ENCODE measurements at places on chromosomes 16 and 17.

DNA sequence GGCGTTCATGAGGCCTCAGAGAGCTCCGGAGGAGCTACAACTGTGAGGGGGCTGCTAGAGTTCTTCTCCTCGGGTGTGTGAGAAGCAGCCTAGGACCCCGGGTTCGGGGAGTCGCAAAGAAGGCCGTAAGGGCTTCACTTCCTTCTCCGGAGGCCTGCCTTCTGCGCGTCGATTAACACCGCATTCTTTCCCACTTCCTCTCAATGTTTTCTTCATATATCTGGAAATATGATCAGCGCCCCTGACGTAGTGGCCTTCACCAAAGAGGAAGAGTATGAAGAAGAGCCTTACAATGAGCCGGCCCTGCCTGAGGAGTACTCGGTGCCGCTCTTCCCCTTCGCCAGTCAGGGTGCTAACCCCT, 449 bp downstream of the SMCR8 start:
- DNase-seq: no peak

DNA sequence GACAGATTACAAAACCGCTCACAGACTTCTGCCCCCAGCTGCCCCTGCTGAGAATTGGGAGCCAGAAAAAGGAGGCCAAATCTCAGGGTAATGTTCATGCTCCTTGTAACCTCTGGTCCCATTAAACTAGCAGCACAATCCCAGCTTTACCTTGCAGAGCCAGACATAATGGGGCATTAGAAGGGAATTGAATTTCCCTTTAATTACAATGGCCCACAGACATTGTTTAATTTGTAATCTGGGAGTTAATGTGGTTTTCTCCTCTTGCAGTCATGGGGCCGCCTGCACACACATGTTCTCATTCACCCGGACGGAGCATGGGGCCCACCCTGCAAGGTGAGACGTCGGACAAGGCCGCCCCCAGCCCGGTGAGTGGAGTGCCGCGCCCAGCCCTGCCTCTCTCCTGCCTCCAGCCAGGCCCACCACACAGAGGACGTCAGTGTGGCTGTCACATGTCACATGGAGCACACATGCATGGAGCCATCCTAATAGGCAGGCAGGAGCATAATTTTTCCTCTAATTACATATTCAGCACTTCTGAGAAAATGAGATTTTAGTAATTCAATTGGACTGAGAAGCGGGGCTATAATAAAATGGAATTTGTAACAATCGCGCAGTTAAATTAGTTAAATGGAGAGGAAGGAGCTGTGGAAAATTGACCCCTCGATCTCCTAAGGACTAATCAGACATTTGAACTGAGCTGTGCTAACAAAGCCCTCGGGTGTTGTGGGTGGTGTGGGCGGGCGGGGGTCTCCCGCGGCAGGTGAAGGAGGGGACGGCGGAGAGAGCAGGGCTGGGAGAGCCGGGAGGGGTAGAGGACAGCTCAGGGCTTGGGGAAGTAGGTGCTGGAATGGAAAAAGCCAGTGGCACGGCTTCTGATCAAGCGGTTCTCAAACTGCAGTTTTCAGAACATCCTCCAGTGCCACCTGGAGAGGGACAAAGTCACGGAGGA, 87.7 kb downstream of the ENGASE start:
- DNase-seq: no peak

GRCh38 chr17:18102640-18103039, 5.9 kb upstream of the MYO15A start:
- no peak for DNase-seq

- DNase-seq: no peak
These were observed 2.6 kb upstream of the KRTAP9-2 start for GRCh38 chr17:41223821-41224220.

GRCh38 chr17:39800540-39800939, 62.8 kb downstream of the GRB7 start:
- DNase-seq: peak; percentile 65

DNA sequence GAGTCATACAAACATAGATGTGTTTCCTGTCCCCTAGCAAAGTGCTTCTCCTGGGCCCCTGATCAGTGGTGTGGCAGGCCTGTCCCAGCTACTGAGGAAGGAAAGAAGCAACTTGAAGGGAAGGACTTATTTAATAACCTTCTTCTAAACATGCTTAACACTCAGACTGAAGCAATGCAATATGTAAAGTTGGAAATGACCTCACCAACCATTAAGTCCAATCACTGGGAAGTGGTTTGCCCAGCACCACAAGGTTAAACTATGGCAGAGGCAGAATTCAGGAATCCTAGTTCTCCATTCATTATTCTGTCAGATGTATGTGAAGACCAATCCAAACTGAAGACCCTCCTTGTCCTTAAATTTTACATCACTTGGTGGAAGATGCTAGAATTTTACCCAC, 39.1 kb downstream of the CENPV start:
- DNase-seq: no peak

GRCh38 chr17:43900183-43900857, 7.0 kb downstream of the MPP2 start:
- peak; percentile 87 for DNase-seq

- DNase-seq: no peak
These were observed 52.2 kb upstream of the MED9 start for GRCh38 chr17:17424552-17424951.

DNA sequence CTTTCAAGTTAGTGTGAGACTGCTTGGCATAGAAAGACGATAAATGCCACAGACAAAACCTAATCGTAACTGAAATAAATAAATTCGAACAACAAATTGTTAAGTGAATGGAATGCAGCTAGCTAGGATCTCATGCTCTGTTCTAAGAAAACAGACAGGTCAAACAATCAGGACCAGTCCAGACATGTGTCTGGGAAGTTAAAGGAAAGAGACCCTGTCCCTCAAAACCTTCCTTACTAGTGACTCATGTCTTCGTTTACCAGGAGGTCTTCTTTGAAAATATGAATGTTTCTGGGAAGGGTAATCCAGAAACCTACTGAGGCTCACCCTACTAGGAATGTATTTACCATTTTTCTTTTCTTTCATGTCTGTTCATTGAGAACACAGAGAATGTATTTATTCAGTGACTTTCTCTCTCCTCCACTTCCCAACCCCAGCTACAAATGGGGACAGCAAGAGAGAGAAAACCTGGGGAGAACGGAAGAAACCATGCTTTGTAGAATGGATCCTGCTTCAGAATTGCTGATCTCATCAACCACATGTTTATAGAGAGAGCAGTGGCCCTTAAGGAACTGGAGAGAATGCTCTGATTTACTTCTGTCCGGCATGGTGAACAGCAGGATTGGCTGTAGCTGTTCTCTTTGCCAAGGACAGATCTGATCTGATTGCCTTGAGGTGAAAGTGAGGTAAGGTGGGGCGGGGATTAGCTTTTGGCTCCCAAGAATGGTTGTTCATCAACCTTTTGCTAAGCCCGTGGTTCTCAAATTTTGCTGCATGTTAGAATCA, 39.4 kb upstream of the DHX8 start:
- no peak for DNase-seq

DNA sequence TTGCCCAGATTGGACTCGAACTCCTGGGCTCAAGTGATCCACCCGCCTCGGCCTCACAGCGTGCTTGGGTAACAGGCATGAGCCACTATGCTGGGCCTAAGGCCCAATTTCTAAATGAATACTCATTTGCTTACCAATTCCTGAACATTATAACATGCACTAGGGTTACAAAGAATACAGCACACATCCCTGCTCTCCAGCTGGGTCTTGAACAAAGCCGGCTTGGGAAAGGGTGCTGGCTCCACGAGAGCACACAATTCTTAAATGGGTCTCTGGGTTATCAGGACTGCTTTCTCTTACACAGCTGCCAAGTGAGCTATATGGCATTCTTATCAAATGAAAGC, 58.3 kb downstream of the HIC1 start:
- DNase-seq: no peak

DNA sequence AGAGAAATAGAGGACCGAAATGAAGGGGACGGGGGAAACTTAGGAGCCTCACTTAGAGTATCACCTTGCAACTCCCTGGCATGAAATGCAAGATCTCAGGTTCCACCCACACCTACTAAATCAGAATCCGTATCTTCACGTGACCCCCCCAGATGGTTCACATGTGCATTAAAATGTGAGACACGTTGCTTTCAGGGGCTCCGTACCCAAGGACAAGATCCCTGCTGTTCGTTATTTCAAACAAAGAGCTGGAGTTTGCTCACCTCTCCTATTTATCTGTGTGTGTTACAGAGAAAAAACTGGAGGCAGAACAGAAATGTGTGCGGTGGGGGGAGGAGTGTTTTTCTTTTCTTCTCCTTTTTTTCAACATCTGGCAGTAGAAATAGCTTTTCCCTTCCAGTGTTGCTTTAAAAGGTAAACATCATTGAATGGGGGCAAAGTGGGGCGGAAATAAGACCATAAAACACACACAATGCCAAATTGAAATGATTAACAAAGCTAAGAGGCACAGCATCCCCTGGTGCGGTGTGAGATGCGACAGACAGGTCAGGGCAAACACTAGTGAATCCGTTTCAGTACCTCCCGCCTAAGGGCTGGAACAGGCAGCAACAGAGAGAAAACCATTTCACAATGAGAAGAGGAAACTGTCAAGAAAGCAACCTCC, 145.4 kb downstream of the SOX9 start:
- no peak for DNase-seq

DNA sequence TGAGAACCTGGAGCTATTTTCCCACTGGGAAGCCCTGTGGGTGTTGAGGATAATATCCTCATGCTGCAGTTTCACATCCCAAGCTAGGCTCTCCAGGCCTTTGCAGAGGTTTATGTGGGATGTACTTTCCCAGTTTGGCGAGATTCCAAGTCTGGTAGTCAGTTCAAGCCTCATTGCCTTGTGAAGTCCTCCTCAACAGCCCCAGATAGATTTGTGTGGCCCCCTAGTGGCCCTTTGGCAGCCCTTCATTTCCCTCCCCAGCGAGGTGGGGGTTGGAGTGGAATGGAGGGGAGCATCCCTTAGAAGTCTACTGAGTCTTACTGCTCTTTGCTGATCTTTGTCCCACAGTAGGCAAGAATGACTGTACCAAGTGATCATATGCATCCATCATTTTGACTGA, 137.9 kb downstream of the CDH11 start:
- no peak for DNase-seq

- no peak for DNase-seq
These were observed 58.4 kb upstream of the CDH5 start for GRCh38 chr16:66308096-66308495.

- DNase-seq: no peak
These were observed 44.8 kb upstream of the MSI2 start for GRCh38 chr17:57211543-57211942.

DNA sequence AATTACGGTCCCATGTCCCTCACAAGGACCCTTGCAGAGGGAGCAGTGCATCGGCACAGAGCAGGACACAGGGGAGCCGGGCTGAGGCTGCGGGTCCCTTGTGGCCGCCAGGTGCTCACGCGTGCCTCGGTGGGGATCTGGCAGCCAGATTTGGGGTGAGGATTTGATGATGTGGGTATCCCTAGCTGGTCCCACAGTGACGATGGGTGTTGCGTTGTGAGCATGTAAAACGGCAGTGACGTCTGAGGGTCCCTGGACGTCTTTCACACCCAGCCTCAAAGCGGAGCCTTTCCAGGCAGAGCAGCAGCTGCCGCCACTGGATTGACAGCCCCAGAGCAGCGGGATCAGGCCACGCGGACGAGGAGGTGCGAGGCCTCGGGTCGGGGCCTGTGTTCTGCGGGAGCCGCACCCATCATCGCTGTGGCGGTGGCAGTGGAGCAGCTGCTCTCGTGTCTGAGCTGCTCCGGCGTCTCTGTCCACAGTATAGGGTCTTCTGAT, 54.6 kb downstream of the WDR45B start:
- no peak for DNase-seq

- DNase-seq: peak; percentile 60
These were observed 17.1 kb upstream of the CCR7 start for GRCh38 chr17:40582328-40582901.

DNA sequence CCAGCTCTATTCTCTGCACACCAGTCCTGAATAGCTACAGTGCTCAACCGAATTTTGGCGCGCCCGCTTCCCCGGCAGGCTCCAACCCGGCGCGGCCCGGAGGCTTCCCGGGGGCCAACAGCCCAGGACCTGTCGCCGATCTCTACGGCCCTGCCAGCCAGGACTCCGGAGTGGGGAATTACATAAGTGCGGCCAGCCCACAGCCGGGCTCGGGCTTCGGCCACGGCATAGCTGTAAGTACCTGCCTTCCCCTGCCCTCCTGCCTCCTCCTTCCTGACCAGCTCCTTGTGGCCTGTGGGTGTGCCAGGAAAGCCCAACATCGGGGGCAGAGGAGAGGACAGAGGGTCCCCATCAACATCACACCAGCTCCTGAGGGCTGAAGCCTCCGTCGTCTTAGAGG, 70.2 kb downstream of the CCDC182 start:
- DNase-seq: no peak

DNA sequence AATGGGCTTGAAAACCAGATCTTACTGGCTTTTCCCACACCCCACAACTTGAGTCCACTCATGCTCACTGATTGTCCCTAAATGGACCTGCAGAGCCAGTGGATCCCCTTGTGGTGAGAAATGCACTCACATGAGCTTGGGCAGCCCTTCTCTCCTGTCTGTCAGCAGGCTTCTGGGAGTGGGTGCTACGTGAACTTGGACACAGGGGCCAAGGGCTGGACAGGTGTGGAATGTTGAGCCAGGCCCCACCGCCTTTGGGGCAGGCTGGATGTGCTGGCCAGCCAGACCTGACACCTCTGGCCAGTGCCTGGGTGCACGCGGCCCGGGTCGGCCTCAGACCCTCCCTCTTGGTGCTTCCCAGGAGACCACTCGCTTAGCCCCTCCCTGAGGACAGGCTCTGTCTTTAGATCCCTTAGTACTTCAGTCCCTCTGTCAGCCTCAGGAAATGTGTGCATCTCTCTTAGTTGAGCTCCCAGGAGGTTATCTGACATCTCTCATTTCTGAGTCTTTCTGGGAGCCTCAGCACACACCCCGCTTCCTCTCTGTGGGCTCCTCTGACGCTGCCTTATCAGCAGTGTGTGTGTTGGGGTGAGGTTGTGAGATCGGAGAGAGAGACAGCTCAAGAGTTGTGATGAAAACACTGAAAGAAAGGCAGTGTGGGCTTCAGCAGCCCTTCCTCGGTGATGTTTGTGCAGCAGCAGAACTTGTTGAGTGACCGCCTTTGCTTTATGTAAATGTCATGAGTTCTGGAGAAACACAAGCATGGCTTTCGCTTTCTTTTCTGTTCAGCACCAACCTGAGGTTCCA, 117.0 kb downstream of the RAB11FIP4 start:
- DNase-seq: peak; percentile 68

DNA sequence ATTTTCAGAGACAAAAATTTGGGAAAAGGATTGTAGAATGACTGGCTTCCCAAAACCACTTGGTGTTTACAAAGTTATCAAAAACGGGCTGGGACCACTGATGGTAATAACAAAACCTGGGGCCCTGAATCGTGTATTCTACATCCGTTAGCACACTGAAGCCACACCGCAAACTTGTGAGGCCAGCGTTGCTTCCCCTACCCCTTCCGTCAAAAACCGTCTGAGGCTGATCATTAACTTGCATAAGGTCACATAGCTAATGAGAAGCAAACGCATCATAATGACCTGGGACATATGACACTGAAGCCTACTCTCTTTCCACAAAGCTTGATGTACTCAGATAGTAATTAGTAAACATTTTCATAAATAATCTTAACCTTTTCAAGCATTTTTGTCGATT, 704.3 kb downstream of the MAF start:
- peak; percentile 44 for DNase-seq

- DNase-seq: no peak
These were observed 20.0 kb upstream of the RNF135 start for GRCh38 chr17:30950669-30951399.

GRCh38 chr16:50652836-50653425, 28.2 kb downstream of the SNX20 start:
- no peak for DNase-seq

Measured in stimulated activated CD4-positive, alpha-beta T cell treated with anti-CD3 and anti-CD28 coated beads, Interleukin-1b, Interleukin-23, amount 100 ng/mL, for 48 hours (primary cell).